ENCODE measurements at places on chromosomes 3 and 15. TPM values are rescaled to one million over a fixed set of nuclear protein-coding genes. Genes with fewer than 3 reads are reported as not detected.

BOC gene
- 1.9 TPM for total RNA-seq

GOLGA8H gene
- not detected for total RNA-seq

MYH15 gene
- total RNA-seq: not detected

FBXW12 gene
- 0.14 TPM for total RNA-seq

MEX3B gene
- 1.1 TPM for total RNA-seq

SPSB4 gene
- total RNA-seq: 0.07 TPM

DGKG gene
- 0.14 TPM for total RNA-seq

MASP1 gene
- not detected for total RNA-seq

RGMA gene
- total RNA-seq: not detected

DAG1 gene
- total RNA-seq: 21.3 TPM

AAGAB gene
- total RNA-seq: 44.9 TPM

CELSR3 gene
- 15.2 TPM for total RNA-seq

CFAP100 gene
- not detected for total RNA-seq

SNX22 gene
- 1.1 TPM for total RNA-seq

FGF12 gene
- not detected for total RNA-seq

WDR93 gene
- not detected for total RNA-seq

SNTN gene
- total RNA-seq: not detected

GOLGA8M gene
- 0.54 TPM for total RNA-seq

FSD2 gene
- total RNA-seq: not detected

LSAMP gene
- not detected for total RNA-seq

MYZAP gene
- total RNA-seq: not detected

CASR gene
- not detected for total RNA-seq

TRIM42 gene
- total RNA-seq: not detected

PDHB gene
- total RNA-seq: 69.3 TPM

AQP9 gene
- 0.26 TPM for total RNA-seq

PARP15 gene
- 12.1 TPM for total RNA-seq

CAPN3 gene
- total RNA-seq: 2.3 TPM

ROBO1 gene
- 0.05 TPM for total RNA-seq

C3orf22 gene
- total RNA-seq: not detected

IL5RA gene
- total RNA-seq: not detected

HIGD2B gene
- total RNA-seq: not detected

CTDSPL gene
- 6.1 TPM for total RNA-seq

HTR3E gene
- not detected for total RNA-seq

MYO5C gene
- 0.24 TPM for total RNA-seq

AADACL2 gene
- not detected for total RNA-seq

GOLGA8S gene
- total RNA-seq: 0.07 TPM

CD200R1 gene
- total RNA-seq: 3.8 TPM
